CD4-positive, alpha-beta T cell treated with Interferon alpha-2 for 1 hour (primary cell): ENCODE measurements at places on chromosomes 16 and 17.

- no peak for DNase-seq
These were observed 1.3 kb upstream of the SP2 start for GRCh38 chr17:47894498-47895346.

DNA sequence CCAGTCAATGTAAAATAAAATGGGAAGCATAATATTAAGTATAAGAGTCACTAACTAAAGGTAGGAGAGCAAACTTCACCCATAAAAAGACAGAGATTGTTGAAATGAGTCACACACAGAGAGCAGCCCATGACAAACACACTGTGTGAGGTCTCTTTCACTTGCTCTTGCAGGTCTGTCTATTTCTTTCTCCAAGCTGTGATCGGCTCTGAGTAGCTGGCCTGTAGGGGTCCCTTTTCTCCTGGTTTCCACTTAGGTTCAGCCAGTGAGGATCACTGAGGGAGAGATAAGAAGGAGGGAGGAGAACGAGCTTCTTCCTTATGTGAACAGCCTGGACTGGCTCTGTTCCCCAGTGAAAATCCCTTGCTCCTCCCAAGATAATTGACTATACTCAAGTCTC lies 133.7 kb upstream of the HS3ST3A1 start:
- DNase-seq, result no peak

DNA sequence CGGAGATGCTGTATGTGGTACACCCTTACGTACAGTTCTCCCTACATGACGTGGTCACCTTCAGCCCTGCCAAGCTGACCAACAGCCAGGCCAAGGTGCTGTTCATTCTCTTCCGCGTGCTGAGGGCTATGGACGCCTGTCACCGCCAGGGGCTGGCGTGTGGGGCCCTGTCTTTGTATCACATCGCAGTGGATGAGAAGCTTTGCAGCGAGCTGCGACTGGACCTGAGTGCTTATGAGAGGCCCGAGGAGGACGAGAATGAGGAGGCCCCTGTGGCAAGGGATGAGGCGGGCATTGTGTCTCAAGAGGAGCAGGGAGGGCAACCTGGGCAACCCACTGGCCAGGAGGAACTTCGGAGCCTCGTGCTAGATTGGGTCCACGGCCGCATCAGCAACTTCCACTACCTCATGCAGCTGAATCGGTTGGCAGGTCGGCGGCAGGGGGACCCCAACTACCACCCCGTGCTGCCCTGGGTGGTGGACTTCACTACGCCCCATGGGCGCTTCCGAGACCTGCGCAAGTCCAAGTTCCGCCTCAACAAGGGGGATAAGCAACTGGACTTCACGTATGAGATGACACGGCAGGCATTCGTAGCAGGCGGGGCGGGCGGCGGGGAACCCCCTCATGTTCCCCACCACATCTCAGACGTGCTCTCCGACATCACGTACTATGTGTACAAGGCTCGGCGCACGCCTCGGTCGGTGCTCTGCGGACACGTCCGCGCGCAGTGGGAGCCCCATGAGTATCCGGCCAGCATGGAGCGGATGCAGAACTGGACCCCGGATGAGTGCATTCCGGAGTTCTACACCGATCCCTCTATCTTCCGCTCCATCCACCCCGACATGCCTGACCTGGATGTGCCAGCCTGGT lies 1.4 kb downstream of the WDR81 start:
- DNase-seq, result no peak

DNA sequence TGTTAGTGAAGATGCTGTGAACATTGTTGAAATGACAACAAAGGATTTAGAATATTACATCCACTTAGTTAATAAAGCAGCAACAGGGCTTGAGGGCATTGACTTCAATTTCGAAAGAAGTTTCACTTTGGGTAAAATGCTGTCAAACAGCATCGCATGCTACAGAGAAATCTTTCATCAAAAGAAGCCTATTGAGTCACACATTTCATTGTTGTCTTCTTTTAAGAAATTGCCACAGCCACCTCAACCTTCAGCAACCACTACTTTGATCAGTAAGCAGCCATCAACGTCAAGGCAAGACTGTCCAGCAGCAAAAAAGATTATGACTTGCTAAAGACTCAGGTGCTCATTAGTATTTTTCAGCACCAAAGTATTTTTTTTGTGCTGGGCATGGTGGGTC lies 13.2 kb upstream of the MAP2K6 start:
- DNase-seq, result no peak

- DNase-seq, result no peak
These were observed 5.7 kb downstream of the CENPX start for GRCh38 chr17:82016875-82017459.

- DNase-seq, result no peak
These were observed 13.8 kb upstream of the ANKRD40CL start for GRCh38 chr17:50781167-50781566.

- no peak for DNase-seq
These were observed 22.3 kb upstream of the TIMP2 start for GRCh38 chr17:78947235-78948149.

GRCh38 chr17:37164057-37164456 lies 211.7 kb upstream of the C17orf78 start:
- DNase-seq, result no peak

DNA sequence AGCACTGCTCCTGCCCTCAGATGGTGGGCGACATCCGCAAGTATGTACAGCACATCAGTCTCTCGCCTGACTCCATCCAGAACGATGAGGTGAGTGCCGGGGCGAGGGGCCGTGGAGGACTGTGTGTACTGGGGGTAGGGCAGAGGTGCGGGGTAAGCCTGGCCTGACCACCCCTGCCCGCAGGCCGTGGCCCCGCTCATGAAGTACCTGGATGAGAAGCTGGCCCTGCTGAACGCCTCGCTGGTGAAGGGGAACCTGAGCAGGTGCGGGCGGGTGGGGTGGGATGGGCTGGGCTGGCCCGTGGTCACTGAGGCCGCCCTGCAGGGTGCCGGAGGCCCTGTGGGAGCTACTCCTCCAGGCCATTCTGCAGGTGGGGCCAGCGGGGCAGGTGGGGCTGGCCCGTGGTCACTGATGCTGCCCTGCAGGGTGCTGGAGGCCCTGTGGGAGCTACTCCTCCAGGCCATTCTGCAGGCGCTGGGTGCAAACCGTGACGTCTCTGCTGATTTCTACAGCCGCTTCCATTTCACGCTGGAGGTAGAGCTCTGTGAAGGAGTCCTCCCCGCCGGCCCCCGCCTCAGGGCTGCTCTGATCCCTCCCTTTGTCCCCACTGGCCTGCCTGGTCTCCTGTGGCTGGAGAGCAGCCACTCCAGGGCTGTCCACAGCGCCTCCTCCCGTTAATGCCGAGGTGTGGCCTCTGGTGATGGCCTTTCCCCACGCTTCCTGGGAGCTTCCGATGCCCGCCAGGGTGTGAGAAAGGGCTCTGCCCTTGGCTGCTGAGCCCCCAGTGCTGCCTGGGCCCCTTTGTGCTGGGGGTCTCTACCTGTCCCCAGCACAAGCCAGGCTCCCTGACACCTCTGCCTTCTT lies 5.0 kb downstream of the TSR3 start:
- no peak for DNase-seq

- no peak for DNase-seq
These were observed 7.6 kb upstream of the PKMYT1 start for GRCh38 chr16:2987833-2988232.

DNA sequence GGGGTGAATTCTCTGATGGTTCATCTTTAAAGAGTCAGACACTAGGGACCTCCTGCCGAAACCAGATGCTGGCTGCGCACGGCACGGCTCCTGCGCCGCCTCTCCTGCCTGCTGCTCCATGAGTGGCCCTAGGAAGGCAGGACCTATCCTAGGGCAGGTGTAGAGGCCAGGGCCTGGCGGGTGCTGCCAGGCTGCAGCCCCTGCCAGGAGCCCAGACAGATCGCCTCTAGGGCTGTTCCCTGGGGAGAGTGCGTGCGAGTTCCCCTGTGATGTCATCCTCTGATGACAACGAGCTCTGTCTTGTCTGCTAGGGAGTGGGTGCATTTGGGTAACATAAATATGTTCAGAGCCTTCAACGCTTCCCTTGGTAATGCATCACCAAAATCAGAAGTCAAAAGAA lies 23.9 kb downstream of the SLC38A10 start:
- DNase-seq, result no peak

DNA sequence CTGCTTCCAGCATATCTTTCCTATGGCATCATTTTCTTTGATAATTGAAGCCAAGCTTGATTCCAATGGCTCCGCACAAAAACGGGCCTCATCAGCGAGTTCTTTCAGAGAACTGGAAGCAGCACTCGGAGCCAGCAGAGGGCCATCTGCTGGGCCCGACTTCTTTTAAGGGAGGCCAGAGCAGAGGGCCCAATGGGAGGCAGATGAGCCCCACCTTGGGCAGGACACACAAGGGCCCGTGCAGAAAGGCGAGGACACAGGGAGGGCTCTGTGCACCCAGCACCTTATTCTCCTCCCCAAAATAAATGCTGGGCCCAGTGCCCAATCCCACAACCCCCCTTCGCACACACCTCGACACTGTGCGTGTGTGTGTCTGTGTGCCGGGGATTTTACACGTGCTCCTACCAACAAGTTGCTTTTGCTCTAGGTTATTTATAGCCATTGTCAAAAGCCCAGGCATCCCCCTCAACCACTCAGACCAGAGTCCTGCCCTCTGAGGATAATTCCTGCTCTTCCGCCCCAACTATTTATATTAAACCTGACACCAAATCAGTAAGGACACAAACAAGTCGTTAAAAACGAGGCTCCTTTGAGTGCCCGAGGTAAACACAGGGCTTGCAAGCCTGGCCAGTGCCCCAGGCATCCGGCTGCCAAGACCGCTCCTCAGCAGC lies 6.8 kb downstream of the AXIN2 start:
- no peak for DNase-seq
